ENCODE measurements at places on chromosomes 7 and 10.

DNA sequence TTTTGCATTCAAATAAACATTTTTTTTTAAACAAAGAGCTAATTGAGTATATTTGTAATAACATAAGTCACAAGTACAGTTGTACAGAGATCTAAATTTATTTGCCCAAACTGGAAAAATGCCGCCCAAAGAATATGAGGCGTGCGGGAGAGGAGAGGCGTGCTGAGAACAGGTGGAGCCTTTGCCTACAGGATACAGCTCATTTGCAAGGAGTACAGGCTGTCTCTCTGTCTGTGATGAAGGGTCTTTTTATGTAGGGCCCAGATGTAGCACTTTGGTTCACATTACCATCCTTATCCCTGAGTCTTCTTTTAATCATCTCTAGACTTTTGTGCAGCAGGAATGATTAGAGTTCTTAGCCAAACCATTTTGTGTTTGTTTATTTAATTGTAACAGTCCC is 58.2 kb downstream of the POU6F2 start:
- no peaks in the 10 kb centered on the region for H3K36me3 ChIP-seq
- no peak overlapping the region for H3K27ac ChIP-seq
- H3K27me3 ChIP-seq = no peaks in the 10 kb centered on the region
- H3K4me3 ChIP-seq = no peak overlapping the region
- DNase-seq = no peak

DNA sequence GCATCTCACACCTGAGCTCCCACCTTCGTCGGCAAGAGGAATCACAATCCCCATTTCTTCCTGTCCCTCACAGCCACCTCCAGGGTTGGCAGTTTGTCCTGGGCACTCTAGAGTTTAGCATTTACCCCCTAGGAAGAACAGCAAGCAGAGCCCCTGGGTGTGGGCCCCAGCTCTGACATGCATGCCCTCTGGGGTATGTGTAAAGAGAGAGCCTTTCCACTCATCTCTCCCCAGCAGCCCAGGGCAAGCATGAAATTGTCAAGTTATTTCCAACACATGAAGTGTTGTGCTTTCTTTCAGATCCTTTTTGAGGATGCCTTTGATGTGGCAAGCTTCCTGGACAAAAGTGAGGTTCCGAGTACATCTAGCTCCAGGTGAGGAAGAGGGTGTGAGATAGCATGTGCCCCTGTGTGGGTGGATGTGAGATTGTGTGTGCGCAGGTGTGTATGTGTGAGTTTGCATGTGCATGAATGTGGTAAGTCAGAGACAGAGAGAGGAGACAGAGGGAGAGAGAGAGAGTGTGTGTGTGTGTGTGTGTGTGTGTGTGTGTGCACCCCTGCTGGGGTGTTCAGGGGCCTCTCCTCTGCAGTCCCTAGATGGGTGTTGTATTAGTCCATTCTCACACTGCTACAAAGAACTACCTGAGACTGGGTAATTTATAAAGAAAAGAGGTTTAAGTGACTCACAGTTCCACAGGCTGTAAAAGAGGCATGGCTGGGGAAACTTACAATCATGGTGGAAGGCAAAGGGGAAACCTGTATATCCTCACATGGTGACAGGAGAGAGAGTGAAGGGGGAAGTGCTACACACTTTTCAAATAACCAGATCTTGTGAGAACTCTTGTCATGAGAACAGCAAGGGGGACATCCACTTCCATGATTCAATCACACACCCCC is 18.1 kb downstream of the STRA8 start:
- DNase-seq = no peak
- peak overlapping the region; percentile 16 for H3K27ac ChIP-seq
- peaks cover 5% of the 10 kb centered on the region for H3K27me3 ChIP-seq
- peaks cover 22% of the 10 kb centered on the region for H3K4me1 ChIP-seq
- H3K4me3 ChIP-seq = no peak overlapping the region

DNA sequence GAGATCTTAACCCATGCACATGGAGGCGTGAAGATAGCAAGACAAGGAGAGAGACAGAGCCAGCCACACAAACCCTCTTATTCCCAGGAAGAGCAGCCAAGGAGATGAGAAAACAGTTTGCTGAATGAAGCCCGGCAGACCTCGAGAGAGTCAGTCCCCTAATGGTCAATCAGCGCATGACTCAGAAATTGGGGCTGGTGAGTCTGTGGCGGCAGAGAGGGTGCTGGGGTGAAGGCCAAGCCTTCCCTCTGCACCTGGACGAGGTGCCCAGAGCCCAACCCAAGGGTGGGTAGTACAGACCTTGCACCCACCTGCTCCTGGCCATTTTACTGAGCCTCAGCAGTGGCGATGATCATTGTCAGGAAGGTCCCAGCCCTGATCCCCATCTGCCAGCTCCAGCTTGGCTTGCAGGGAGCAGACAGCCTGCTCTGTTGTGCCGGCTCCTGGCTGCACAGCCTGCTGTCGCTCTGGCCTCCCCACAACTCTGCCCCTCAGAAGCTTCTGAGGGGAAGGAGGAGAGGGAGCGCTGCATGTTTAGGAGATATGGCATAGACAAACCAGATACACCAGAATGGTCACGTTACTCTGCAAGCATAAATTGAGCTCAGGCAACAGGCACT is 256.6 kb downstream of the RPS24 start:
- H3K27ac ChIP-seq = peak overlapping the region; percentile 5
- H3K4me3 ChIP-seq = no peak overlapping the region
- peaks cover 61% of the 10 kb centered on the region for H3K4me1 ChIP-seq

GRCh38 chr7:78326189-78326588 is 527.6 kb downstream of the PHTF2 start:
- no peak overlapping the region for H3K4me3 ChIP-seq
- no peaks in the 10 kb centered on the region for H3K36me3 ChIP-seq
- no peak for DNase-seq

- H3K4me3 ChIP-seq = no peak overlapping the region
- peaks cover 34% of the 10 kb centered on the region for H3K4me1 ChIP-seq
- no peak overlapping the region for H3K27ac ChIP-seq
- peaks cover 31% of the 10 kb centered on the region for H3K36me3 ChIP-seq
- peaks cover 4% of the 10 kb centered on the region for H3K27me3 ChIP-seq
These were observed 3.5 kb downstream of the FZD9 start for GRCh38 chr7:73437091-73437490.

DNA sequence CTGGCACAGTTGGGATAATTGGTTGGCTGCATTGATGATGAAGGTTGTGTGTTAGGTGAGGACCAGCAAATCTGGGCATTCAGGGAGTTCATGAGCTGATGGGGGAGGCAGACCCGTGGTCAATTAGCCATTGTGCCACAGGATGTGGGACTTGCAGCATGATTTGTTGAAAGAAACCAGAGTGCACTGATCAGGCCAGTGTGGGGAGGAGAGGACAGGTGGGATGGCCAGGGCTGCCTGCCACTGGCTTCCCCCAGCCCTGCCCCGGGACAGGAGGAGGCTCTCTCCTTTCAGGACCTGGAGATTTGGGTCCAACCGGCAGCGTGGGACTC is 4.3 kb downstream of the CLIP2 start:
- H3K36me3 ChIP-seq = peaks cover 22% of the 10 kb centered on the region

DNA sequence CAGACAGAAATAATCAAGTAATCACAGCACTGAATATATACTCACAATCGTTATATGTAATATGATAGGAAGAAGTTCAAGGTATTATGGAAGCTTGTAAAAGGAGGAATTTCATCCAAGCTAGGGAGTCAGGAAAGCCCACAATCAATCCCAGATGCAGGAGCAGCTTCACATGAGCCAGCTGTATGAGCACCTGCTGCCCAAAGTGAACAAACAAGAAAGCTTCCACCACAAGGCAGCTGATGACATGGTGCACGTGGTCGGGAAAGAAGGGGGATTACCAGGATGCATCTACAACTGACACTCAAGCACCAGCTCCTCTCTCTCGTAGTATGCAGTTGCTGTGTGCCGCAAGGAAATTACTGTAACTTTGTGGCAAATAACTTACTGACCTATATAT is 225.2 kb downstream of the XPNPEP1 start:
- H3K4me3 ChIP-seq = no peak overlapping the region
- H3K4me1 ChIP-seq = no peaks in the 10 kb centered on the region
- no peaks in the 10 kb centered on the region for H3K36me3 ChIP-seq

DNA sequence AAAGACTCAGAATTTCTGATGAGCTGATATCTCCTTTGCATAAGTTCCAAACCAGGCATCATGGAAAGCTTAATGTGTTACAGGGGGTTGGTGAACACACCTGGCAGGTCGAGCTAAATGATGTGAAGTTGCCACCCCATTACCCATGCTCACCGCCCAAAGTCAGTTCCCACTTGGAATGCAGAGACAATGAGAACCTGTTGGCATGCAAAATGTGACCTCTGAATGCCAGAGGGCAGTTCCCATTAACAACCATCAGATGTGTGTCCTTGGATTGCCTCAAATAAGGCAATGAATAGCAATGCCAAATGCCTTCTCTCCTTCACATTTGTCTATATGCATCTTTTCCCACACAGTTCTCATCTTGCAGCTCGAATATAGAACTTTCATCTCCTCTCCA is 190.7 kb downstream of the CDCA7L start:
- no peak overlapping the region for H3K4me3 ChIP-seq
- peaks cover 16% of the 10 kb centered on the region for H3K4me1 ChIP-seq
- H3K27ac ChIP-seq = no peak overlapping the region
- H3K36me3 ChIP-seq = no peaks in the 10 kb centered on the region
- H3K27me3 ChIP-seq = peaks cover 5% of the 10 kb centered on the region
- no peak for DNase-seq

- H3K27me3 ChIP-seq = no peaks in the 10 kb centered on the region
- H3K4me1 ChIP-seq = peaks cover 8% of the 10 kb centered on the region
- peaks cover 53% of the 10 kb centered on the region for H3K36me3 ChIP-seq
- DNase-seq = no peak
- no peak overlapping the region for H3K27ac ChIP-seq
- H3K4me3 ChIP-seq = no peak overlapping the region
These were observed 44.4 kb upstream of the AGBL3 start for GRCh38 chr7:134941952-134942351.

DNA sequence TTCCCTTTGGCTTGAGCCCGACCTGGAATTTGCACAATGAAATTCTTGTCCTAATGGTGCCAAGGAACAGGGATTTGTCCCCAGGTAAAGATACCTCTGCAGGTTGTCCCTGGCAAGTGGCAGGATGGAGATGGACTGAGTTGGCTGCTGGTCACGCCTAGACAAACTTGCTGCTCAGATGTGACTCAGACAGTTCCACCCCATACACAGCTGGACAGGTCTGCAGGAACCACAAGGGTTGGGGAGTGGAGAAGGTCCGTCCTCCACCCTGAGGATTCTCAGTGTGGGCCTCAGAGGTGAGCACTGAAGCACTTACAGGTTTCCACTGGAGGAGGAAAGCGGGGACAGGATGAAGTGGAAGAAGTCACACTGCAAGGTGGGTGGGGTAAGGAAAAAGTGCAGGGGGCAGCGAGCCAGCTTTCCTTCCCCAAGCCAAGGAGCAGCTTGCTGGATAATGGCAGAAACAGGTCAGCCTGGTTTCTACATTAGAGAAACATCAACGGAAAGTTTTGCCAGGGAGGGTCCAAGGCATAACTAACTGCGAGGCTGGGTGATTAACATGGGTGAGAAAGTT is 20.5 kb downstream of the ITPRIP start:
- no peak overlapping the region for H3K4me3 ChIP-seq
- no peaks in the 10 kb centered on the region for H3K27me3 ChIP-seq
- peaks cover 41% of the 10 kb centered on the region for H3K4me1 ChIP-seq
- no peak for DNase-seq
- H3K36me3 ChIP-seq = peaks cover 42% of the 10 kb centered on the region
- H3K27ac ChIP-seq = no peak overlapping the region

GRCh38 chr10:22630234-22631174 is 83.9 kb downstream of the PIP4K2A start:
- H3K4me3 ChIP-seq = no peak overlapping the region
- no peak for DNase-seq
- H3K36me3 ChIP-seq = peaks cover 3% of the 10 kb centered on the region
- H3K27me3 ChIP-seq = no peaks in the 10 kb centered on the region
- H3K4me1 ChIP-seq = peaks cover 30% of the 10 kb centered on the region

DNA sequence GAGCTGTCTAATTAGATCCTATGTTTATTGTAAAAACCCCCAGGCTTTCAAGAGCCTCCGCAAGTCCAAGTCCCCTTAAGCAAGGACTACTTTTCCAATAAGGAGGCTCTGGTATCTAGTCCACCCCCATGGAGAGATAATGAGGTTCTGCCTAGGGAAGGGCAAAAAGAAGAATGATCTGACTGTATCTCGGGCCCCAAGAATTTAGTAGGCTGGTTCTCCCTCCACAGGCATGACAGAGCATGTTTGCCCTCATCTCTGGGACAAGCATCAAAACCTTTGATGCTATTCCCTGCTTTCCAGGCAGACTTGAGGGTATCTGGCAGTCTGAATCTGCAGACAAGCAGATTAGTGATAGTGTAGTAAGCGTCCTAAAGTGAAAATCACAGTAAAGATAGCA is 19.0 kb downstream of the ABCB1 start:
- no peaks in the 10 kb centered on the region for H3K4me1 ChIP-seq
- H3K4me3 ChIP-seq = no peak overlapping the region
- H3K27me3 ChIP-seq = no peaks in the 10 kb centered on the region
- no peaks in the 10 kb centered on the region for H3K36me3 ChIP-seq
- no peak for DNase-seq
- no peak overlapping the region for H3K27ac ChIP-seq

GRCh38 chr10:36187380-36188079 is 545.4 kb upstream of the FZD8 start:
- H3K36me3 ChIP-seq = peaks cover 14% of the 10 kb centered on the region
- H3K4me1 ChIP-seq = peaks cover 27% of the 10 kb centered on the region
- H3K27ac ChIP-seq = peak overlapping the region; percentile 46

GRCh38 chr7:116393654-116394053 is 105.9 kb upstream of the CAV2 start:
- no peaks in the 10 kb centered on the region for H3K27me3 ChIP-seq
- no peak overlapping the region for H3K4me3 ChIP-seq
- peaks cover 19% of the 10 kb centered on the region for H3K4me1 ChIP-seq
- H3K36me3 ChIP-seq = no peaks in the 10 kb centered on the region
- H3K27ac ChIP-seq = no peak overlapping the region

GRCh38 chr7:136336932-136337331 is 359.8 kb upstream of the MTPN start:
- no peaks in the 10 kb centered on the region for H3K36me3 ChIP-seq
- H3K27me3 ChIP-seq = no peaks in the 10 kb centered on the region
- H3K4me1 ChIP-seq = peaks cover 5% of the 10 kb centered on the region

GRCh38 chr10:69361303-69361614 is 55.5 kb downstream of the TACR2 start:
- H3K27ac ChIP-seq = no peak overlapping the region
- no peaks in the 10 kb centered on the region for H3K27me3 ChIP-seq
- peaks cover 37% of the 10 kb centered on the region for H3K4me1 ChIP-seq
- H3K36me3 ChIP-seq = peaks cover 6% of the 10 kb centered on the region
- no peak overlapping the region for H3K4me3 ChIP-seq

Data from nephron progenitor cell (in vitro differentiated cells).